A549 (cell line): ENCODE measurements at places on chromosomes 12 and 14.

DNA sequence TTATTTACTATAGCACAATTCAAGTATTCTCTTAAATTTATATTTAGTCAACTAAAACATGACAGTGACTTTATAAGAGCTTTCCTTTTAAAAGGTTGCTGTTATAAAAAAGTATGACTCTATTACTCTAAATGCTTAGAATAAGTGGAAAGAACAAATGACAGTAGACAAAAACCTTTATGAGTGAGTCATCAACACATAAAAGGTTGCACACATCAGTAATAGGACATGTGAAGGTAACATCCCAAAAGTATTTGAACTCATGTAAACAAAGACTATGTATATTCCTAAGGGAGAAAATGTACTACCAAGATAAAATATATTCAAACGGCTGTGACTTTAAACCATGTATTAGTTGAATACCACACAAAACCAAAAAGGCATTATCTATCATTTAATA is 98.8 kb downstream of the PAWR start:
- DNase-seq = no peak

GRCh38 chr14:23563473-23564180 is 4.0 kb downstream of the AP1G2 start:
- DNase-seq = no peak

DNA sequence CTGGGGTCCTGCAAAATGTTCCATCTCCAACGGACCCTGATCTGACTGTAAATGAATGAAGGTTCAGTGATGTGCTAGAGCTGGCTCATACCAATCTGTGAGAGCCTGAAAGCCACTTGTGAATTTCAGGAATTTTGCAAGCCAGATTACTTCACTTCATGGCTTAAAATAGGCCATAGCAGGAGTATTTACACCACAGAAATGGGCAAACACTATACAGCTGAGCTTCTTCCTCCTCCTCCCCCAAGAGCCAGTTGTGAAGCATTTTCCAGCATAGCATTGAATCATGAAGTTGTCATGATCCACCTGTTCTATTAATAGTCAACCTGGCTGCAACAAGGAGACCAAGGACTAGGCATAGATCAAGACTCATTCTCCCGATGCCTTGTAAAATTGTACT is 141.3 kb upstream of the RASSF8 start:
- DNase-seq = no peak

DNA sequence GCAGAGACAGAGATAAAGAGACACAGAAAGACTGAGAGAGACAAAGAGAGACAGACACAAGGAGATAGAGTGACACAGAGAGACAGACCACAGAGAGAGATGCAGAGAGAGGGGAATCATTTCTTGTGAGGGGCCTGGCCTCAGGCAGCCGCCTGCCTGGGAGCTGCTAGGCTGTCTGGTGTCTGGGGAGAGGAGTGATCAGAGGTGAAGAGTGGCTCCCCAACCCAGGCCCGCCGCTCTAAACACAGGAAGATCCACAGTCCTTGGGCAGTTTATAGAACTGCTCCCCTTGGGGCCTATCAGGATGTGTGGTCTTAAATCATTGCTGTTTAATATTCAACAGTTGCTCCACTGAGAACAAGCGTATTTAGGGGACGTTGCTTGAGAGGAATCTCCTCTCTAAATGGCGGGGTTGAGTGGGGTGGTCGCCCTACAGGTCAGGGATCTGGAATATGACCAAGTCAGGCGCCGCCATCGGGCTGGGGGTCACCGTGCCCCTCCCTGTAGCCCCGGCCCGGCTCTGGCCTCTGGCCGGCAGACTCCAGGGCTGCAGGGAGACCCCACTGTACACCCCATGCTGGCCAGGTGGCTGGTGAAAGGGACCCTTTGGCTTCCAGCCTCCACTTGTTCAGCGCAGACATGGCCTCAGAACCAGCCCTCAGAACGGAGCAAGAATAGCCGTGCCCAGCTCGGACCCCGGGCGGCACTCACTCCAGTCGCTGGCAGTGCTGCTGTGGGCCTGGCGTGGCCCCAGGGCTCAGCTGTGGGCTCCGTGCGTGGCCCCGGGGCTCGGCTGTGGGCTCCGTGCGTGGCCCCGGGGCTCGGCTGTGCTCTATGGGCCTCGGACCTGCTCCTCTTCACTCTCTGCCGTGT is 89.4 kb downstream of the GALNT9 start:
- no peak for DNase-seq

DNA sequence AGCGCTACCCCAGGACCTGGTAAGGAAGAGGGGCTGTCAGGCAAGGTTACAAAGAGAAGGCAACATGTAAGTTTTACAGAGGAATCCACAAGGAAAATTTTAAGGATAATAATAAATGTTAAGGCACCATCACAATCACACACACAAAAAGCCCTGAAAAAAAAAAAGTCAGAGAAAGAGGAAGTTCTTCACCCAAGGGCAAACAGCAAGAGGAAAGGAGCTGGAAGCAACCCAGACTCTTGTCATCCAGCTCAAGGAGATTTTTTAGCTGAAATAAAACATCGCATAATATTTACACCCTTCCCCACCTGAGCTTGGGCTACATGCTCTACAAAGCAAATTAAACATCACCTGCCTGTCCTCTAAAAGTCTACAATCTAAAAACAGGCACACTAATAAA is 9.5 kb downstream of the SPTB start:
- DNase-seq = no peak

- DNase-seq = no peak
Measured at GRCh38 chr12:109737631-109738030, 24.0 kb downstream of the FAM222A start.

DNA sequence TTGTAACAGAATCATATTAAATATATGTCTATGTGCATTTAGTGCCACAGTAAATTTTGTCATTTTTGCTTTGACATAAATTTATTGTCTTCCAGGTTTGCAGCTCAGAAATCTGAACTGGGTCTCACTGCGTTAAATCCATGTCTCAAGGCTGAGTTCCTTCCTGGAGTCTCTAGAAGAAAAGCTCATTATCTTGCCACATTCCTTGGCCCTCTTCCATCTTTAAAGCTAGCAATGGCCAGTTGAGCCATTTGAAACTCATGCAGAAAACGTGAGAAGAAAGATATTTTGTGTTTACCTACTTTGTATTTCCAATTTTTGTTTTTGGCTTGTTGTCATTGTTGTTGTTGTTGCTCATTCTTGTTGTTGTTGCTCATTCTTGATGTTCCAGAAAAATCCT is 10.7 kb downstream of the PRH1 start:
- DNase-seq = no peak

DNA sequence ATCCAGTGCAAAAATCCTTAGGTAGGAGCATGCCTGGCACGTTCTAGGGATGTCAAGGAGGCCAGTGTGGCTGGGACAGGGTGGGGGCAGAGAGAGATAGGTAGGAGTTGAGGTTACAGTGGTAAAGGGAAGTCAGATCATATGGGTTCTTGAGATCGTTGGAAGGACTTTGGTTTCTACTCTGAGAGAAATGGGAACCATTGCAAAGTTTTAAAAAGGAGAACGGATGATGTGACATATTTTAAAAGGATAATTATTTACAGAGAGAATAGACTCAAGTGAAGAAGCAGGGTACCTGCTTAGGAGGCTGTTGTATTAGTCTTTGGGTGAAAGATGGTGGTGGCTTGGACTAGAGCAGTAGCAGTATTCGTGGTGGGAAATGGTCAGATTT is 47.6 kb upstream of the ATP2B1 start:
- no peak for DNase-seq

- no peak for DNase-seq
Measured at GRCh38 chr12:100687686-100688085, 106.9 kb upstream of the ANO4 start.

DNA sequence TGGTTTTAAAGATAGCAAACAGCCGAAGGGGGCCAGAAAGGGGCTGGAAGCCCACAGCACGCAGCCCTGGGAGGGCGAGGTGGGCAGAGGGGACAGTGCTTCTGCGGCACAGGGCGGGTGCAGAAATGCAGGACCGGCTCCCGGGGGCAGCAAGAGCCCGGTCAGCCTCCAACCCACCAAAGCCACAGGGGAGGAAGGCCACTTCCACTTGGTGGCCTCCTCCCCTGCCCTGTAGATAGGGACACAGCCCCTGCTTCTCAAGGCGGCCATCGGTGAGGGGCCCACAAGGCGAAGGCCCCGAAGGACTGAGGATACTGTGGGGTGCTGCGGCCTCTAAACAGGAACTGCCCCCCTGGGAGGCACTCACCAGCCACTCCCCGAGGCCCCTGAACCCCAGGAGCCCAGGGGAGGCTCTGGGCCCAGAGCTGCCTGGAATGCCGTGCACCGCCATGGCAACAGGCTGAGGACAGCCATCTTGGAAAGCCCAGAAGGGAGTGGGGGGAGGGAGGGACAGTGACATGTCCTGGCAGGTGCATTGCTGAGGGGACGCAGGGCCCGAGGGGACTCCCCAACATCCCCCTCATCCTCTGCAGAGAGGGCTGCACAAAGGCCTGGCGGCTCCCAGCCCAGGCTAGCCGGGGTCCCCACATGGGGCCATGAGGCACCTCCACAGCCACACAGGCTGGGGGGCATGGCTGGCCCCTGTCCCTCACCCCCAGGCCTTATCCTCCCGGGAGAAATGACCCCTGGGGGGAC is 114.7 kb downstream of the NCOR2 start:
- no peak for DNase-seq

GRCh38 chr12:50933459-50934124 is 18.8 kb upstream of the HIGD1C start:
- peak; percentile 29 for DNase-seq

- no peak for DNase-seq
Measured at GRCh38 chr12:51921017-51921725, 13.9 kb downstream of the ACVRL1 start.

DNA sequence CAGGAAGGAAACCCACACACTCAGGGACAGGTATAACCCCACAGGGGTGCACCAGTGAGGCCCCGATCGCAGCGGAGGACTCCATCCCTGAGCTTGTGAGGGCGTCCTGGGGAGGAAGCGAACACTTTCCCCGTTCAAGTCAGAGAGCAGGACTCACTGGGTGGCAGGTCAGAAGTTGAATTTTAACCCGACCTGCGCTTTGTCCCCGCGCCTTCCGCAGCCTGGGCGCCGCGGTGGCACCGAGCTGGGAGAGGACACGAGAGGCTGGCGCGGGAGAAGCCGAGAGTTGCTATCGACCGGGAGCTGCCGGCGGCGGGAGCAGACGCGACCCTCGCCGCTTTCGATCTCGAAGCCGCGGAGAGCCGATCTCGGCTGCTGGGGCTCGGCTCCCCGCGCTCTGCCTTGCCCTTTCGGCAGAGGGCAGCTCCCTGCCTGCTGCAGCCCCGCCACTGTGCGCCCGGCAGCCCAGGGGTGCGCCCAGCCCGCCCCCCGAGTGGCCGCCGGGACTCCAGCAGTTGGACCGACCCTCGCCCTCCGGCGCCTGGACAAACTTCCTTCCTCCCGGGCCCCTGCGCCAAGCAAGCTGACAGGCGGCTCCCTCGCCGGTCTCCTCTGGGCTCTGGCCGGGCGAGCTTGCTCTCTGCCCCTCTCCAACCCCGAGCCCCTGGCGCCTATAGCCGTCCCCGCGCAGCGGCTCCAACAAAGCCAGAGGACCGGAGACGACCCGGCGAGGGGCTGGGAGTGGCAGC is 918 bp downstream of the LIN7A start:
- peak; percentile 49 for DNase-seq

GRCh38 chr14:95063391-95063790 is 93.9 kb downstream of the DICER1 start:
- DNase-seq = no peak

DNA sequence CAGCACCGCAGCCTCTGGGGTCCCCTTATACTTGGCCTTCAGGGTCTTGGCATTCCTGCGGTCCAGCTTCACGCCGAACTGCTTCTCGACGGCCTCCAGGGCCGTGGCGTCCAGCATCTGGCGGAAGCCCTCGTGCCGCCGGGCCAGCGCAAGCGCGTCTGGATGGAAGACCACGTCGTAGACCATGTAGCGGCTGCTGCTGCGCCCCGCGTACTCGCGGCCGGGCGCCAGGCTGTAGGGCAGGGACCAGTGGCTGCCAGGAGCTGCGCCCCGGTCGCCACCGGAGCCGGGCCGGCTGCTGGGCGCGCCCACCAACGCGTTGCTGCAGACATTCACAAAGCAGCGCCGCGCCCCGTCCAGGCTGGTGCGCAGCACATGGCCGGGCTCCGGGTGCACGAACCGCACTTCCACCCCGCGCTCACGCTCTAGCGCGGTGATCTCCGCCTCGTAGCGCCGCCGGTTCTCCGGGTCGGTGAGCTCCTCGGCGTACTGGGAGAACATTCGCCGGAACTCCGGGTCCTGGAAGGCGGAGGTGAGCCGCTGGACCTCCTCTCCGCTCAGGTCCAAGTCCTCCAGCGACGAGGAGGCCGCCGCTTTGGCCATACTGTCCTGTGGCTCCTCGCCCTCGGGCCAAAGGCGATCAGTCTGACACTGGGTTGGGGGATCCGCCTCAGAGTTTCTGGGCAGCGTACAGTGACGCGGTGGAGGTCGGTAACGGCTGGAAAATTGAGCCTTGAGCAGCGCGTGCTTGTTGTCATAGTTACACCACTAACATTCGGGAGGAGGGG is at the start of gene DNAAF2:
TSS of gene DNAAF2 (minus strand) at position 698 of the 788 bp plus-strand sequence. CDS start at position 603, 95 bp downstream.
- DNase-seq = peak; percentile 78

DNA sequence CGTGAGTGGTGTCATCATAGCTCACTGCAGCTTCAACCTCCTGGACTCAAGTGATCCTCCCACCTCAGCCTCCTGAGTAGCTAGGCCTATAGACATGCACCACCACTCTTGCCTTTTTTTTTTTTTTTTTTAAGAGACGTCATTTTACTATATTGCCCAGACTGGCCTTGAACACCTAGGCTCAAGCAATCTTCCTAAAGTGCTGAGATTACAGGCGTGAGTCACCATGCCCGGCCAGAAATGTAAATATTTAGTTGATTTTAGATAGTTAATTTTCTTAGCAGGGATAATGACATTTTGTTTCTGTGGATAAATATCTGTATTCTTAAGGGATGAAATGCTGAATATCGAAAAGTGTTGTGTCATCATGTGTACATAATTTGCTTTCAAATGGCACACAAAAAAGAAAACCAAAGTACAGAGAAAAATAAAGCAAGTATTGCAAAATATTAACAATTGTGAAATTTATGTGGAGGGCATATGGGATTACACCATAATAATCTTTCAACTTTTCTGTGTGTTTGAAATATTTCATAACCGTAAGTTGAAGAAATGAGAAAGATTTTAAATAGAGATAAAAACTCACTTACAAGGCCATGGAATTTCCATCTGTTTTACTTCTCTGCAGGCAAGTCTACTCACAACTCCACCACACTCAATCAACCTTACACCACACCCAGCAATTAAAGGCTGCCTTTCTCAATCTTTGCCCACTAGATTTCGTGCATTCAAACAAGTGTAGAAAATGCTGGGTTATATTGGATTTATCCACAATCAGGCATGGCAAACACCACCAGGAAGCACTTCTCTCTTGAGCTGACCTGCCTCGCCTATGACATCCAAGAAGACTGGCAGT is 93.7 kb downstream of the SPTSSA start:
- peak; percentile 82 for DNase-seq
